ENCODE measurements at places on chromosomes 12 and 14. TPM values are rescaled to one million over a fixed set of nuclear protein-coding genes. Genes with fewer than 3 reads are reported as not detected.
A peak's percentile ranks its signal among the peaks of the same experiment; 100 is the strongest.

The OR6C2 gene
- total RNA-seq, result not detected

The BTBD6 gene
- 31.4 TPM for total RNA-seq

The CNTN1 gene
- total RNA-seq, result 12.3 TPM

The VWF gene
- total RNA-seq, result 495 TPM

The SERPINA5 gene
- 169 TPM for total RNA-seq

DNA sequence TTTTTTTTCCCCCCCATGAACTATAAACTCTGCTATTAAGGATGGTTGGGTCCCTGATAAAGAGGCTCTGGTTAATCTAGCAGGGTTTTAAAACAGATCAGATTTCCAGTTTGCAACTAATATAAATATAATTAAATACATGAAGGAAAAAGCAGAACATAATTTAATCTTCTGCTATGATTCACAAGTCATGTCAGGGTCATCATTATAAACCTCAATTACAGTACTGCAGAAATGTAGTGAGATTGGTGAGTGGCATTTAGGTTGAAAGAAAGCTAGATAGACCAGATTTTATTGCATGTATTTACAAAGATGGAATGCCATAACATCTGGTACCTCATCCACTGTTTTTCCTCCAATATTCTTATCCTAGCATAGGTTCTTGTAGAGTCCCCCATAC, 14.5 kb upstream of the RASSF8 start:
- DNase-seq, result no peak
- H3K4me3 ChIP-seq, result no peak overlapping the region
- no peaks in the 10 kb centered on the region for H3K27me3 ChIP-seq
- no peaks in the 10 kb centered on the region for H3K4me1 ChIP-seq
- no peak overlapping the region for H3K27ac ChIP-seq
- H3K36me3 ChIP-seq, result no peaks in the 10 kb centered on the region

DNA sequence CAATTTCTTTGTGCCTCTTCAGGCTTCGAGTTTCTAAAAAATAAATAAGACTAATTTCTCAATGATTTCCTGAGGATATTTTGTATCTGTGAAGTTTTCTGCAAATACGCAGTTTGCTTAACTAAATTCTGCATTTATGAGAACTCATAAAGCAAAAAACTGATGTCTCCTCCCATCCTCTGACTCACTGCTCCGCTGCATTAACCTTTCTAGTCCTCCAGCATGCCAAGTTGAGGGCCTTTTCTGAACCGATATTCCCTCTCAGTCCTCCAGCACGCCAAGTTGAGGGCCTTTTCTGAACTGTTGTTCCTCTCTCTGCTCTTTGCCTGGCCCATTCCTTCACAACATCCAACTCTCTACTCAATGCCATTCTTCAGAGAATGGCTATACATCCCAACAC, 3.2 kb downstream of the IPO8 start:
- peaks cover 25% of the 10 kb centered on the region for H3K4me1 ChIP-seq
- no peaks in the 10 kb centered on the region for H3K36me3 ChIP-seq
- DNase-seq, result no peak
- no peak overlapping the region for H3K27ac ChIP-seq
- H3K27me3 ChIP-seq, result no peaks in the 10 kb centered on the region
- no peak overlapping the region for H3K4me3 ChIP-seq

DNA sequence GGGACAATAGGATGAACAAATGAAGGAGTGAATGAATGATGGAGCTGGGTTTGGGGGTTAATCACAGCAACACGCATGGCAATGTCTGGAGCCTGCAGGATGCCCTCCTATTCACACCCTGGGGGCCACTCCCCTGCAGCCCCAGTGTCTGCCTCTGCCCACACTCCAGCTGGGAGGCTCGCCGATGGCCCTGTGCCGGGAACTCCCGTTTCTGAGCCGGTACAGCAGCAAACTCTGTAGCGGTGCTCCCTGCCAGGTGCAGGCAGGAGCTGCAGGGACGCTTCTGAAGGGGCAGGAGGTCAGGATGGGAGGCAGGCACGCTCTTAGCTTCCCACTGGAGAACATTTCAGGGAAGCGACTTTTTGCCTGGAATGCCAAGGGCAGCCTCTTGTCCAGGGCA, 55.4 kb upstream of the NCOR2 start:
- peaks cover 8% of the 10 kb centered on the region for H3K4me1 ChIP-seq
- H3K27me3 ChIP-seq, result no peaks in the 10 kb centered on the region
- no peaks in the 10 kb centered on the region for H3K36me3 ChIP-seq
- no peak overlapping the region for H3K27ac ChIP-seq

- peaks cover 4% of the 10 kb centered on the region for H3K4me1 ChIP-seq
- H3K27me3 ChIP-seq, result no peaks in the 10 kb centered on the region
- no peak overlapping the region for H3K4me3 ChIP-seq
- H3K36me3 ChIP-seq, result peaks cover 3% of the 10 kb centered on the region
- DNase-seq, result no peak
Observed at GRCh38 chr14:102699416-102700110, 77.7 kb upstream of the TRAF3 start.

- no peak overlapping the region for H3K4me3 ChIP-seq
- no peaks in the 10 kb centered on the region for H3K27me3 ChIP-seq
- no peaks in the 10 kb centered on the region for H3K36me3 ChIP-seq
- H3K27ac ChIP-seq, result no peak overlapping the region
- no peaks in the 10 kb centered on the region for H3K4me1 ChIP-seq
- no peak for DNase-seq
Observed at GRCh38 chr12:101074940-101075680, 134.9 kb downstream of the SLC5A8 start.

DNA sequence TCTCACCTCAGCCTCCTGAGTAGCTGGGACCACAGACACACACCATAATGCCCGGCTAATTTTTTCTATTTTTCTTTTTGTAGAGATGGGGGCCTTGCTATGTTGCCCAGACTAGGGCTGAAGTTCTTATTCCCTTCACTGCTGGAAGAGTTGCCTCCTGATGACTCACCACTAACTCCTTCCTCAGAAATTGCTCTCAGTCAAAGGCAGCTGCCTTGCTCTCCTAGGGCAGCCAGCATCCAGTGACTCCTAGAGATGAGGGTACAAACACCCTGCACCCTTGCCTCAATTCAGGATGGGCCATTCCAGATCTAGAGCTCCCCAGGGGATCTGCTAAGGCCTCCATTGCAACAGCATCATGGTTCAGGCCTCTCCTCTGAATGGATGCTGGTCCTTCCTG, 54.0 kb upstream of the RASSF8 start:
- no peak overlapping the region for H3K27ac ChIP-seq
- H3K27me3 ChIP-seq, result no peaks in the 10 kb centered on the region

DNA sequence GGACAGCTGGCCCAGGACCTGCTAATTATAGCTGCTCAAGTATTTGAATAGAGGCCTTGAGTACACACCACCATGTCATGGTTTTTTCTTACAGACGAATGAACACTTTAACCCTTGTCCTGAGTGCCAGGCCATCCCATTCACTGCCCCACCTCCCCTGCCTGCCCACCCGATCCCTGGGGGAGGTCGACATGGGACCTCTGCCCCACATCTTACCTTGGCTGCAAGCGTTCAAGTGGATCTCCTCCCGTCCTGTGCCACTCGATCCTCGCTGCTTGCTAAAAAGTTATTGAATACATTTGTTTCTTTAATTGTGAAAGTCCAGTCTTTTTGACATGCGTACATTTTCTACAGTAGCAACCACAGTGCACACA, 10.3 kb downstream of the RTL1 start:
- H3K27me3 ChIP-seq, result peaks cover 6% of the 10 kb centered on the region
- peaks cover under 1% of the 10 kb centered on the region for H3K4me1 ChIP-seq
- H3K27ac ChIP-seq, result no peak overlapping the region
- no peak overlapping the region for H3K4me3 ChIP-seq

GRCh38 chr14:75196468-75196867, 20.1 kb upstream of the TMED10 start:
- no peak for DNase-seq
- no peak overlapping the region for H3K4me3 ChIP-seq
- H3K27ac ChIP-seq, result peak overlapping the region; percentile 65
- peaks cover 24% of the 10 kb centered on the region for H3K4me1 ChIP-seq
- no peaks in the 10 kb centered on the region for H3K27me3 ChIP-seq
- no peaks in the 10 kb centered on the region for H3K36me3 ChIP-seq

DNA sequence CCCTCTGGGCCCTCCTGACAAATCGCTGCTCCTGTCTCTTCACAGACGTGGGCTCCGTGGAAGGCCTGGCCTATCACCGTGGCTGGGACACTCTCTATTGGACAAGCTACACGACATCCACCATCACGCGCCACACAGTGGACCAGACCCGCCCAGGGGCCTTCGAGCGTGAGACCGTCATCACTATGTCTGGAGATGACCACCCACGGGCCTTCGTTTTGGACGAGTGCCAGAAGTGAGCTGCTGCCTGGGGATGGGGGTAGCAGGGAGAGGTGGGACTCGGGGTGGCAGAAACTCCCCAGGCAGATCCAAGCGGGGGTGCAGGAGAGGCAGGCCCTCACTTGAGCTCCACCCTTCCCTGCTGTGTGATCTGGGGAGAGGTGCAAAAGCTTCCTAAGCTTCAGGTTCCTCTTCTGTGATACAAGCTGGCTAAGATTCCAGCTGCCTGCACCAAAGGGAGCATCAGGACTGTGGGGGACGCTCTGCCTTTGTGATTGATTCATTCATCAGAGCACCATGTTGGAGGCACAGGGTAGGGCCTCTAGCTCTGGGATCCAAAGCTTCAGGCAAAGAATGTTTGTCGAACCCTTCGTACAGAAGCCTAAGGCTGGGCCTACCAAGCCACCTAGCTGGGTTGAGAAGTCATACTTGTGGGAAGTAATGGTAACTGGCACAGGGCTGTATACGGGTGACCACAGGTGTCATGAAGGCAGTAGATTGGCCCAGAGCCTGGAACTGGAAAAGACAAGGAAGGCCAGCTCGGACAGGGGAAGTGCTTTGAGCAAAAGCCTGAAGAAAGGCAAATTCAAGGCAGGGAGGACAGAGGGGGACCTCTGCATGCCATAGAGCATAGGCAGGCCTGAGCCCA, 29.1 kb upstream of the NXPH4 start:
- no peak overlapping the region for H3K27ac ChIP-seq
- no peak for DNase-seq
- H3K4me1 ChIP-seq, result no peaks in the 10 kb centered on the region
- no peaks in the 10 kb centered on the region for H3K27me3 ChIP-seq
- peaks cover 13% of the 10 kb centered on the region for H3K36me3 ChIP-seq

DNA sequence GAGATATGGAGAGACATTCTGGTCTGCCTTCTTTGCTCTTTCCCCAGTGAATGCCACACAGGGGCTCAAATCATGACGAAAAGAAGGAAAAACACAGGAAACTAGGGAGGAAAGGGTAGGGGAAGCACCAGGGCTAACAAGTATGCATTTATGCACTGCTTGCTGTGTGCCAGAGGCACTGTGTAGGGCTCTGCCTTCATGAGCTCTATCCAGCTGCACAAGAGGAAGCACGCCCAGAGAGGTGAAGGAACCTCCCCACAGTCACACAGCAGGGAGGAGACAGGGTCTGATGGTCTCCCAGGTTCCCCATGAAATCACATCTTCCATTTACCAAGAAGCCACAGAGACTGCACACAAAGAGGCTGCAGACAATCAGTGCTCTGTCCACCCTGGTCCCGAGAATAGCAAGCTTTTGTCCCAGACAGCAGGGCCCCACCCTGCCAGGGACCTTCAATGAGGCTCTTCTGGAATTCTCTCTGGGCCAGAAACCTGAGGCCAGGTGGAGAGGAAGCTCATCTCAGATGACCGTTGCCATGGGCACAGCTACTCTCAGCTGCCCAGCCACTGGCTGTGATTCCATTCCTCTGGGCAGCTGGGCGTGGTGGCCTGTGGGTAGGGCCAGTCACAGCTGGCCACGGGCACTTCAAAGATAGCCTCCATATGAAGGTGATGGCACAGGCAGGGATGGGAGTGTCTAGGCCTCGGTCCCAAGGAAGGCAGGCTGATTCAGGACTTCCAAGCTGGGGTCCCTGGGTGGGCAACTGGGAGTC, 7.3 kb upstream of the TRPV4 start:
- H3K27ac ChIP-seq, result no peak overlapping the region
- H3K36me3 ChIP-seq, result no peaks in the 10 kb centered on the region
- no peak overlapping the region for H3K4me3 ChIP-seq
- no peak for DNase-seq
- no peaks in the 10 kb centered on the region for H3K27me3 ChIP-seq

GRCh38 chr14:68894123-68894522, 85.0 kb downstream of the ACTN1 start:
- no peaks in the 10 kb centered on the region for H3K36me3 ChIP-seq
- H3K4me1 ChIP-seq, result no peaks in the 10 kb centered on the region
- DNase-seq, result no peak

- no peak for DNase-seq
- no peak overlapping the region for H3K4me3 ChIP-seq
- H3K4me1 ChIP-seq, result no peaks in the 10 kb centered on the region
- H3K27ac ChIP-seq, result no peak overlapping the region
- H3K27me3 ChIP-seq, result no peaks in the 10 kb centered on the region
- peaks cover 51% of the 10 kb centered on the region for H3K36me3 ChIP-seq
Observed at GRCh38 chr12:43795716-43796280, 10.3 kb downstream of the TWF1 start.

DNA sequence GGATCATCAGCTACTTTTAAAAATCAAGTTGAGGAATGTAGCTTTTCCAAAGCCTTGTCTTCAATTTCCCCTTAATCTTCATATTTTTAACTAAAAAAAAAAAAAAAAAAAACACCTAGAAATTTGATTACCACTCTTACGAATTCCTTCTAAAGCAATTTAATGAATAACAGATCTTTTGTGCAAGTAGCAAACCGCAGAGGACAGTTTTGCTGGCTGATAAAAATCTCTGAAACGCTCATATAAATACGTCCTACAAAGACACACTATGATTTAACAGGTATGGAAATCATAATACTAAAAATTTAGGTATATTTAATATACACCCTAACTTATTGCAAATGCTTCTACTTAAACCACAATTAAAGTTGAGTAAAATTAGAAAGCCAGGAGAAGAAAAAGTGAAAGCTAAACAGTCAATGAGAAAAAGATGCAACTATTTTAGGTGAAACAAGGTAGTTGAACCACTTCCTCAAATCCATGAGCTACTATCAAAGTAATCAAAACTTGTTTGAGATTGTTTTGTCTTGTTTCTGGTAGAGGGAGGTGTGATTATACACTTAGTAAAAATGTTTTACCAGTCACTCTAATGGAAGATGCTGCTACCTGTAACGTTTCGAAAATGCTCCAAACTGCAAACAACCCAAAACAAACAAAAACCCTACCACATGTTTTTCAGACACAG, 2.2 kb downstream of the PAWR start:
- H3K27ac ChIP-seq, result peak overlapping the region; percentile 76
- H3K27me3 ChIP-seq, result peaks cover 18% of the 10 kb centered on the region
- no peak for DNase-seq
- peaks cover 24% of the 10 kb centered on the region for H3K4me1 ChIP-seq
- H3K36me3 ChIP-seq, result no peaks in the 10 kb centered on the region

GRCh38 chr12:68031881-68032739, 42.9 kb downstream of the IFNG-AS1 start:
- no peak for DNase-seq
- no peaks in the 10 kb centered on the region for H3K4me1 ChIP-seq
- H3K4me3 ChIP-seq, result no peak overlapping the region
- H3K36me3 ChIP-seq, result no peaks in the 10 kb centered on the region
- no peak overlapping the region for H3K27ac ChIP-seq
- no peaks in the 10 kb centered on the region for H3K27me3 ChIP-seq

- no peaks in the 10 kb centered on the region for H3K4me1 ChIP-seq
- no peaks in the 10 kb centered on the region for H3K27me3 ChIP-seq
- no peak for DNase-seq
- no peak overlapping the region for H3K4me3 ChIP-seq
Observed at GRCh38 chr14:98993818-98994217, 278.2 kb downstream of the BCL11B start.

Data from spleen (tissue), 13 donors.